Neuronal stem cell (in vitro differentiated cells): ENCODE measurements at places on chromosomes 6 and 20.

- DNase-seq = no peak
Measured at GRCh38 chr20:48618631-48619030, 209.2 kb downstream of the PREX1 start.

DNA sequence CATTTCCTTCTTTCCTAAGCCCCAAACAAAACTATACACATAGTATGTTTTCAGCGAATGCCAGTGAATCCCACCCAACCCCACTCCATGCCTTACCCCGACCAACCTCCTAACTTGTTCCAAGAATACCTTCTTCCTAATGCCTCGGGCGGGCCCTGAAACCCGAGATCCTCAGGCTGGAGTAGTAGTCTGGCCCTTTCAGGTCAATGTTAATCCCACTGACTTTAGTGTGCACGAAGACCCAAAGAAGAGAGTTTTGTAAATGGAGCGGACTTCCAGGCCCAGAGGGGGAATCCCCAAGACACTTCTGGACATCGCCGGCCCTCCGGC lies 394 bp downstream of the YIPF3 start:
- no peak for DNase-seq

GRCh38 chr6:160775792-160776580 lies 73.9 kb downstream of the PLG start:
- no peak for DNase-seq

DNA sequence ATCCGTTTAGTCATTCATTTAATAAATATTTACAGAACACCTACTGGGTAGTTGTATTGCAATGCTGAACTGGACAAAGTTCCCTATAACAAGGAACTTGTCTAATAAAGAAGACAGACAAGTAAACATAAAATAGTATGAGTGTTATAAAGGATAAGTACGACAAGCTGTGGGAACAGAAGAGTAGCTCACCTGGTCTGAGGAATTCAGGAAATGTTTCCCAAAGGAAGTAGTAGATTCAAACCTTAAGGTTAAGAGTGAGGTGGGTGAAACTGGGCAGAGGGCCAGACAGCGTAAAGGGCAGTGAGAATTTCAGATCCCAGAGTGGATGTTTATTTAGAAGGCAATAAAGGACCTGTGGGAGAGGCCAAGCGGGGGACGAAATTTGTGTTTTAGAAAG lies 72.3 kb upstream of the CD2AP start:
- DNase-seq = no peak

- DNase-seq = no peak
Measured at GRCh38 chr6:36386495-36387439, 702 bp downstream of the ETV7 start.

DNA sequence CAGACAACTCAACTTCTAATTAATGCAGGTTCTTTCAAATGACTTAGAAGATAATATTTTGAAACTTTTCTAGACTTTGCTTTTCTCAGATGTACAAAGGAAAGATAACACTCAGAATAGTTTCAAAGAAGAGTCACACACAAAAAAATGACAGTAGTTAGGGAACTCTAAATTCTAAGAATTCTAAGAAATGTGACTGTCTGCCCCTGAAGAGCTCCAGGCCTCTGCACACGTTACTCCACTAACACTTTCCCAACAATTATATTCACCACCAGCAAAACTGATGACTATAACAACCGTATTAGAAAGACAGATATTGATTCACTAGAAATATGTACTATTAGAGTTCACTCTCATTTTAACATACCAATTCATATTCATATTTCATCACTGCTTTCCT lies 133.3 kb upstream of the SMLR1 start:
- no peak for DNase-seq

DNA sequence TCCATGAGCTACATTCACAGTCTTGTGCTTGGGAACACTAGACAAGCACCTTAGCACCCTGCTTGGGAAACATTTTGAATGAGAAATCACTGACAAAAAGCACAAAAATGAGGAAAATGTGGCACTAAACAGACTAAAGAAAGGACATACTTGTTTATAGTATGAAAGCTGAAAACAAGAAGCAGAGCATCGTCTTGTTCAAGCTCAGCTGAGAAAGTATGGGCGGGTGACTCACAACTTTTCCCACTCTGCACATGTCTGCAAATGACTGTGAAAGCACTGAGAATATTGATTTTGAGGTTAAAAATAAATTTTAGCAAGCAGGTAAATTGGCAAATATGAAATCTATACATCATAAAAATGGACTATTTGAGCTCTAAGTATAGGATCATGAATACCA lies 725.3 kb downstream of the COL12A1 start:
- DNase-seq = no peak

DNA sequence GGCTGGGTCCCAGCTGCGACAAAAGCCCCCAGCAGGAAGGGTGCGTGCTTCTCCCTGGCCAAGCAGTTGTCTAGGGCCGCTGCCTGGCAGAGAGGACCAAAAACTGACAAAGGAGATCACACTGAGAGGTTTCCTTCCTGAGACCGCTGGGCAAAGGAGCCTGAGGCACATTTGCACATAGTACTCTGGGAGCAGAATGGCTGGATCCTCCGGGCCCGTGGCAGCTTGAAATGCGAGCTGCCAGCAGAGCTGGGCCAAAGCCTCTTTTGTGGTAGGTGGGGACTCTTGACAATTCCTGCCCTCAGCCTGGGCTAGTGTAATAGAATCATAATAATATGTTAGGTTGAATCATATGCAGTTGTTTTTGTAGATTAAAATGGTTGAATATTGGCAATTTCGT lies 33.1 kb upstream of the RNF8 start:
- no peak for DNase-seq

DNA sequence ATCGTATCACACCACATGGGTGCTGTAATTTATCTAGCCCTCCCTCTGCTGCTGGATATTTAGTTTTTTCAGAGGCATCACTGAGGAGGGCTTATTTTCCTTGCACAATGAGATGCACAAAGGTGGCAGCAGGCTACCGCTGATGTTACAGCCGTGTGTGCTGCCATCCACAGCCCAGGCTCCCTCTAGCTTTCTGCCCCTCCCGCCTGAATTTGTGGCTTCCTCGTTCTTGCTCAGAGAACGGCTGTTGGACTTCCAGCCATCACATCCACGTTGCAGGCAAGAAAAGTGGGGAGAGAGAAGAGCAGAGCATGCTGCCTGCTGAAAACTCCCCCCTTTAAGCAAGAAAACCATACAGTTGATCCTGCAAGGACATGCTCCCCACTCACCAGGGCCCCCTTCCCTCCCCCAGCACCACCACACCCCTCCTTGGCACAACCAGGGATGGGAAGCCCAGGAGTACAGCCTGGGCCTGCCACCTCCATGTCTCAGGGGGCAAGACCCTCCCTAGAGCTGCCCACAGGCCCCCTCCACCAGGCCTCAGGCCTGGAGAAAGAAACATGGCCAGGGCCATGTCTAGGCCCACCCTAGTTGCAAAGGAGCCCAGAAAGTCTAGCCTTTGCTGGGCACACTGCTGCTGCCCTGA lies 102.6 kb downstream of the MRPL14 start:
- DNase-seq = no peak

DNA sequence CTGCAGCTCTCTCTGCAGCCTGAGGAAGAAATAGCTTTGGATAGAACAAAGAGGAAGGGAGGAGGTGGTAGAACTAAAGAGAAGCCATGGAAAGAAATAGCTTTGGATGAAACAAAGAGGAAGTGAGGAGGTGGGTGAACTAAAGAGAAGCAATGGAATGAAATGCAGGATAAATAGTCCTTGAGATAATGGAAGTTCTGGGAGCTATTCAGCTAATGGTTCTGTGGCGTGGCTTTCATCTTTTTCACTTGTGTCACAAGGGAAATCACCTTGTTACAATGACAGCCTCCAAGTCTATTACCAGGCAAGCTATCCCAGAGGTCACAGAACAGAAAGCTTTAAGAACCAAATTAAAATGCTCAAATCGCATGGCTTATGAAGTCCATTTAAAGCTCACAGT lies 141.3 kb upstream of the ARG1 start:
- no peak for DNase-seq

GRCh38 chr6:36350681-36351571 lies 14.2 kb upstream of the BNIP5 start:
- no peak for DNase-seq

DNA sequence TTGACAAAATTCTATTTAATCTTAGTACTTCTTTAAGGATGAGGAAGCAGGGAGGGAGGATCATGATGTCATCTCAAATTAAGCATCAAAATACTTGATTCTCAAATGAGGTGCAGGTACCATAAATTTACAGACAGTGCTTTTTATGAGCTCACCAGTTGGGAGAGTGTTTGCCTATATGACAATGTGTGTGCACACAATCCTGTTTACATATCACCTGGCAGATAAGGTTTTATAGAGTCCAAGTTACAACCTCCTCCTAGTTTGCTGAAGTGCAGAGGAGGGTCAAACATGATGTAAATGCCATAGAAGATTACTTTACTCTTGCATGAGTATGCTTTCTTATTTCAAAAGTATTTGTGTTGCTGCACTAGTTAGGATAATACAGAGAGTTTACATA lies 6.4 kb downstream of the ATXN1 start:
- no peak for DNase-seq

GRCh38 chr20:17806739-17807441 lies 107.1 kb downstream of the BANF2 start:
- no peak for DNase-seq

- DNase-seq = no peak
Measured at GRCh38 chr6:96604420-96604819, 41.5 kb downstream of the FHL5 start.

GRCh38 chr20:11063444-11063843 lies 389.6 kb upstream of the JAG1 start:
- DNase-seq = no peak

- DNase-seq = no peak
Measured at GRCh38 chr6:112187736-112188135, 66.6 kb downstream of the LAMA4 start.

- no peak for DNase-seq
Measured at GRCh38 chr20:1402149-1402548, 9.3 kb upstream of the FKBP1A start.

DNA sequence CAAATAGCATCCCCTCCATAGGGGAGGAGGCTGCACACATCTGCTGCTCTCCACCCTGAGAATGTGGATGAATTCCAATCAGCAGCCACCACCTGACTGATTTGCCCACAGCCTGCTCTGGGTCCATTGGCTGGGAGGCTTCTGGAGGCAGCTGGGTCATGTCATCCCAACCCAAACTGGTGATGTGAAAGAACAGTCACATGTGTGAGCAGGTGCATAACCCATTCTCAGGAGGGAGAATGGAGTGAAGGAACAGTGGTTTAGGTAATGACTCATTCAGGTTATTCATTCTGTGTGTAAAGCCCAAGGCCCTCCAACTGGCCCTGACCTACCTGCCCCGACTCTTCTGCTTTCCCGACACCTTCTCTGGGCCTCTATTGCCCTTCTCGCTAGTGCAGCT lies 90.9 kb upstream of the GCM1 start:
- DNase-seq = no peak

DNA sequence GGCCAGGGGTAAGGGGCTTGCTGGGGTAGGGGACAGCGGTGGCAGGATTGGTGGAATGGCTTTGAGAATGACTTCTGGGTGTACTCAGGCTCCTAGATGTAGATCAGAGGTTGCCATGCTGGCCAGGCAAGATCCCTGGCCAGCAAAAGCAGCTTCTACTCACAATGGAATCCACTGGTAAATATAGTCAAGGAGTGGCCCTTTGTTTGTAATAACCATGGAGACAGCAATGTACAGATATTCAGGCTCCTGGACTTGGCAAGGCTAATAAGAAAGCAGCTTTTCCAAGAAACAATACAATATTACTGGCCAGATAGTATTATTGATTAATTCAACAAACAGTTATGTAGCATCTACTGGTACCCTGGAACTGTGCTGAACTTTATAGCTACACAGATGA lies 37.9 kb downstream of the CDH26 start:
- DNase-seq = no peak

- DNase-seq = peak; percentile 81
Measured at GRCh38 chr6:26312501-26313397, 52.2 kb upstream of the BTN3A2 start.

DNA sequence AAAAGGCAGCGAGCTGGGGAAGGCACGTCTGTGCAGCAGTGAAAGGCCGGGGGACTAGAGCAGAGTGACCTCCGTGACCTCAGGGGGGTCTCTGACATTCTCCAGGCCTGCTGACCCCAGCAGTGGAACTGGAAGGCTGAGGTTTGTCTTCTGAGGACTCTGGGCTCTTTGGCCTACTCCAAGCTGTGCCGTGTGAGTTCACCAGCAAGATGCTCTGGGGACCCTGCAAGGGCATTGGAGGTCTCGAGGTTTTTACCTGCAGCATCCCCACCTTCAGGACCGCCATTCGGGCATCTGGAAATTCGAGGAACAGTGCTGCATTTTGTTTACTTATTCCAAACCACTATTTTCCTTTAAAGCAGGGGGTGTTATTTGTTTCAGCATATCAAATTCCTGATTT lies 140.9 kb downstream of the PHACTR3 start:
- no peak for DNase-seq

DNA sequence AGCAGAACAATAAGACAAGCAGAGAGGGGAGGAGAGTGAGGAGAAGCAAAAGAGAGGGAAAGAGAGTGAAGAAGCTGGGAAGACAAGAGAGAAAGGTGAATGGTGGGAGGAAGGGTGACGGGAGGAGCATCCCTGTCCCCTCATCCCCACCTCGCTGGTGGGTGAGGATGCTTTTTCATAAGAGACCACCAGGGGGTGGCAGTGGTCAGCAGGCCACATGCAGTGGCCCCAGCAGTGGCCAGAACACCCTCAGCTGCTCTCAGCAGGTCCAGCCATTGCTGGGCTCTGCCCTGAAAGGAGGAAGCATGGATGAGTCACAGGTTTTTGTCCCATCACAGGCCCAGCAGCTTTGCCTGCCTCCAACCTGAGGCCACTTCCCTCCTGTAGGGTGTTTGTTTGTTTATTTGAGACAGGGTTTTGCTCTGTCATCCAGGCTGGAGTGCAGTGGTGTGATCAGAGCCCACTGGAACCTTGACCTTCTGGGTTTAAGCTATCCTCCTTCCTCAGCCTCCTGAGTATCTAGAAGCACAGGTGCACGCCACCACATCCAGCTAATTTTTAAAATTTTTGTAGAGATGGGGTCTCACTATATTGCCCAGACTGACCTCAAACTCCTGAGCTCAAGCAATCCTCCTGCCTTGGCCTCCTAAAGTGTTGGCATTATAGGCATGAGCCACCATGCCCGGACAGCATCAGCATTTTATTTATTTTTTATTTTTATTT lies 24.0 kb downstream of the FGD2 start:
- peak; percentile 48 for DNase-seq

GRCh38 chr6:99402448-99402847 lies 8.5 kb upstream of the COQ3 start:
- no peak for DNase-seq

GRCh38 chr6:166253281-166253681 lies 54.9 kb downstream of the PRR18 start:
- DNase-seq = peak; percentile 35

GRCh38 chr6:65706436-65706835 lies 590 bp downstream of the EYS start:
- no peak for DNase-seq

GRCh38 chr6:64250126-64250525 lies 614.5 kb downstream of the PHF3 start:
- no peak for DNase-seq

- DNase-seq = no peak
Measured at GRCh38 chr6:37454420-37455140, 21.6 kb downstream of the CMTR1 start.
